Stimulated activated CD8-positive, alpha-beta memory T cell treated with anti-CD3 and anti-CD28 coated beads, Interleukin-4, amount 100 ng/mL, for 1 hour (primary cell): ENCODE measurements at places on chromosomes 7 and 10.
A peak's percentile ranks its signal among the peaks of the same experiment; 100 is the strongest.

- no peak for DNase-seq
These were observed 17.9 kb upstream of the CLEC2L start for GRCh38 chr7:139505563-139505962.

DNA sequence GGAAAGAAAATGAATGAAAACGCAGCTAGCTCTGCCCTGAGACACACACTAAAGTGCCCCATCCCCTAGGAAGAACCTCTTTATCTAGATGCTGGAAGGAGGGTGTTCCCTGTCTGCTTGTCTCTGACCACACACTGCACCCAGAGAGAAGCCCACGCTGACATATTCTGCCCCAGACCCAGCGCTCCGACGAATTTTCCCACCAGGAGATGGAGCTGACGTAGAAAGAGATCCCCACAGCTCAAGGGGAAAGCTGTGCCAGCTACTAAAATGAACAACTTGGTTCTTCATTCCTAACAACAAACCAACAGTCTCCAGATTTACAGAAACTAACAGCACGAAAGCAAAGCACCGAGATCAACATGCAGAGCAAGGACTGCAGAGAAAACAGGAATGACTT, 73.3 kb downstream of the KIAA1549 start:
- no peak for DNase-seq

GRCh38 chr7:75696263-75697037, 42.3 kb downstream of the HIP1 start:
- no peak for DNase-seq

GRCh38 chr10:31070691-31071090, 39.0 kb upstream of the ZNF438 start:
- DNase-seq, result no peak

GRCh38 chr7:151243045-151243349, 5.5 kb downstream of the SMARCD3 start:
- no peak for DNase-seq

- no peak for DNase-seq
These were observed 7.1 kb downstream of the NKX2-3 start for GRCh38 chr10:99539820-99540219.

DNA sequence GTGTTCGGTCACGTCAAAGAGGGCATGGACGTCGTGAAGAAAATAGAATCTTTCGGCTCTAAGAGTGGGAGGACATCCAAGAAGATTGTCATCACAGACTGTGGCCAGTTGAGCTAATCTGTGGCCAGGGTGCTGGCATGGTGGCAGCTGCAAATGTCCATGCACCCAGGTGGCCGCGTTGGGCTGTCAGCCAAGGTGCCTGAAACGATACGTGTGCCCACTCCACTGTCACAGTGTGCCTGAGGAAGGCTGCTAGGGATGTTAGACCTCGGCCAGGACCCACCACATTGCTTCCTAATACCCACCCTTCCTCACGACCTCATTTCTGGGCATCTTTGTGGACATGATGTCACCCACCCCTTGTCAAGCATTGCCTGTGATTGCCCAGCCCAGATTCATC, 6.5 kb downstream of the PPIF start:
- no peak for DNase-seq

DNA sequence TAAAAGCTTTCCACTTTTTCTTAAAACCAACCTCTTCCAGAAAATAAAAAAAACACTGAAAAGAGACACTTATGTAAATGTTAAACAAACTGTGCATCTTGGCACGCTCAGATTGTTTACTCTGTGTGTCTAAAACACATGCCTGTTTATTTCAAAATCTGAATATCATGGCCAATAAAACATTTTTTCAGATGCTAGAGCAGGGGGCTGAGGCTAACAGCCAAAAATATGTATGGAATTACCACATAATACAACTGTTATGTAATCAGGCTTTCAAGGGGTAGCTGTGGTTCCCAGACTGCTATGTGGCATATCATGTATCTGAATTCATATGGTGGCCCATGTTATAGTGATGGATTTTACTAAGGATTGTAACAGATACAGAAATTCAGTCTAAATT, 130.4 kb downstream of the HIBADH start:
- no peak for DNase-seq

- DNase-seq, result no peak
These were observed 61.0 kb downstream of the CREB3L2 start for GRCh38 chr7:137940656-137941518.

- DNase-seq, result no peak
These were observed 157.1 kb downstream of the GATA3 start for GRCh38 chr10:8211631-8212030.

- DNase-seq, result no peak
These were observed at the start of gene KCND2 for GRCh38 chr7:120272701-120273475. KCND2 (plus strand) TSS chr7:120273175.

DNA sequence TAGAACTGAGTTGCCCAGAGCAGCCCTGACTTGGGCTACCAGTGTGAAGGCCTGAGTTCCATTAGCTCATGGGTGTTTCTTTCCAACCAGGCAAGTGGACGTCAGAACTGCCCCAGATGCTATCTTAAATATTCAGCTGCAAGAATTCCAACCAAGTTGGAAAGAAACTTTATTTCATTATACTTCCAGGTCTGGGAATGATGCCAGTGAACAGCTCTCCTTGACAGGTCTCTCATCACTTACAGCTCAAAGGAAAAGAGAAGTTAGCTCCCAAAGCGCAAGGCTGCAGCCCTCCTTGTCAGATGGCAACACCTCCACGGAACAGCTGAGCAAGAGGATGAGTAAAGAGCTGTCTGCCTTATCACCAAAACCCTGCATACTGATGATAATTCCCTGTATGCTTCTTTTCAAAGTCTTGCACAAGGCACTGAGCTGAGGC, 255.5 kb upstream of the AOAH start:
- no peak for DNase-seq

GRCh38 chr10:92689663-92690210, at the start of gene HHEX:
HHEX (plus strand) TSS chr10:92689955; CDS start chr10:92689987, 32 bp downstream.
- DNase-seq, result no peak

- DNase-seq, result no peak
These were observed 110.3 kb downstream of the TRRAP start for GRCh38 chr7:98988641-98989040.

GRCh38 chr7:42461537-42461936, 224.5 kb upstream of the GLI3 start:
- DNase-seq, result no peak

DNA sequence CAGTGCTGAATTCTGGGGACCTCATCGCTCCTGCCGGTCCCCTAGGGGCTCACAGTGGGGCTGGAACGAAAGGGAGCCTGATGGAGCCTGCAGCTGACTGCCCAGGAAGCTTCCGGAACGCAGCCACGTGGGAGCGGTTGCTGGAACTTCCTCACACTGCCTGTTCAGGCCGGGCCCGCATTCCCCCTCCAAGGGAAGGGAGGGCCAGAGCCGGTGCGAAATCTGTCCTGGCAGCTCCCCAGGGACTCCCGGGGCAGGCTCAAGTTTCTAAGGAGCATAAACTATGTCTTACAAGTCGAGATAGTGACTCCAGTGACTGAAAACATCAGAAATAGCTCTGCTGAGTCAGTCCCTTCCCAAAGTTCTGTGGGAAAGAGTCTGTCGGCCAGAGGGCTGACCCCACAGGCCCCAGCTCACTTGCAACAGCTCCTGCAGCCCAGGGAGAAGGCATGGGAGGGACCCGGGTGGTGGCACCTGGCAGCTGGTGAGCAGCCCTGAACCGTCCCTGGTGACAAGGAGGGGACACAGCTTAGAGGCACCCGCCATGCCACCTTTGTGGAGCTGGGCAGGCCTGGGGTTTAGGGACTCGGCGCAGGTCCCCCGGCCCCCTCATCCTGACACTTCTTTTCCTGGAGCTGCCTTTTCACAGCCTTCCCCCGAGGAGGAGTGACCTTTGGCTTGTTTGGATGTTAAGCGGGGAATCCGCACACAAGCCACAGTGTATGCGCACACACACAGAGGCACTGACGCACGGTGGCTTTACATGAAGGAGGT, 47.6 kb downstream of the PDGFA start:
- no peak for DNase-seq

DNA sequence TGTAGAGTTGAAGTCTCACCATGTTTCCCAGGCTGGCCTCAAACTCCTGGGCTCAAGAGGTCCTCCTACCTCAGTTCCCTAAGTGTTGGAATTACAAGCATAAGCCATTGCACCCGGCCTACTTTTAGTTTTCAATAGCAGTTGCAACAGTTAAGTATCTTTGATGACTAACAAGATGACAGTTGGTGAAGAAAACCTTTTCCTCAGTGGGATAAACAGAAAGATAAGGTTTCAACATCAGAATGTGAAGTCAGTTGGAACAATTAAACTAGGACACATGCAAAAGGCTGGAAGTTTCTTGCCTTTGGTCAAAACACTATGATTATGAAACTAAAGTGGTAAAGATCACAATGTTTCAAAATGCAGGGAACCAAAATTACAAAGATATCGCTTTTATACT, 169.2 kb downstream of the ZNF438 start:
- DNase-seq, result no peak

DNA sequence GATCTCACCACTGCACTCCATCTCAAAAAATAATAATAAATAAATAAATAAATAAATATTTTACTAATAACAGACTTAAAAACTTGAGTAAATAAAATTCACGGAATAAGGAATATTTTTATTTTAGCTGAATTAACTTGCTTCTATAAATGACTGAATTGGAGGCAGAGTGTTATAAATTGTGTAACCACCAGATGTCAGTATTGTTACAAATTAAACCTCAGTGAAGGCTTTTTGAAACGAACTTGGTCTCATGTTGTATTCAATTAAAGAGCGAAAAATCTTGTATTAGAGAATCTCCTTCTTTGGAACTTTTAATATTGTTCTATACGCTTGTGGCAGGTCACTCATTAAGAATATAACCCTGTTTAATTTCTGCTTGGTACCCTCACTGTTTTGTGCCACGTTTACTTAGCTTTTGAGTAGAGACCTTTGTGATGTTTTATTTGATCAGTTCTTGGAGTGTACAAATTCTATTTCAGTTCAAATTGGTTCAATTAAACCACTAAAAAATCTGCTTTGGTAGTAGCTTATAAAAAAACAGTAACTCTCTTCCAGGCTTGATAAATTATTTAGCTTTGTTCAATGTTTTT, 45.6 kb upstream of the SCIN start:
- DNase-seq, result no peak

GRCh38 chr7:3880228-3880987, 579.4 kb downstream of the SDK1 start:
- DNase-seq, result no peak

- no peak for DNase-seq
These were observed 445.3 kb upstream of the MGMT start for GRCh38 chr10:129021594-129022304.

- peak; percentile 17 for DNase-seq
These were observed 593 bp downstream of the CDK13 start for GRCh38 chr7:39950473-39951225.

- DNase-seq, result no peak
These were observed 148.7 kb upstream of the PPP2R2D start for GRCh38 chr10:131751827-131752775.

DNA sequence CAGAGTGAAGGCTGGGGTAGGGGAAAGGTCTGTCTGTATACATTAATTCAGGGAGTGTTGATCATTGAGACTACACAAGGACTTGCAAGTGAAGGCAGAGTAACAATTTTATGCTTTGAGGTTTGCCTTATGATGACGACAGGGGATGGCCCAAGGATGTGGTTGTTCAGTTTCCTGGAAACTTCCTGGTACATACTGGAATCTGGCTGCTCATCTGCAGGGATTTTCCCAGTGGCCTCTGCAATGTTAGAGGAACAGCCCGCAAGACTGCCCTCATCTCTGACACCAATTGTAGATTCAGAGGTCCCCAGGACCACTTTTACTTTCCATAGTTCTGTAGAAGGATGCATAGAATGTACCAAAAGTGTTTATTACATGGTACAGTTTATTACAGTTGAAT, 189.6 kb downstream of the TMEM178B start:
- no peak for DNase-seq

DNA sequence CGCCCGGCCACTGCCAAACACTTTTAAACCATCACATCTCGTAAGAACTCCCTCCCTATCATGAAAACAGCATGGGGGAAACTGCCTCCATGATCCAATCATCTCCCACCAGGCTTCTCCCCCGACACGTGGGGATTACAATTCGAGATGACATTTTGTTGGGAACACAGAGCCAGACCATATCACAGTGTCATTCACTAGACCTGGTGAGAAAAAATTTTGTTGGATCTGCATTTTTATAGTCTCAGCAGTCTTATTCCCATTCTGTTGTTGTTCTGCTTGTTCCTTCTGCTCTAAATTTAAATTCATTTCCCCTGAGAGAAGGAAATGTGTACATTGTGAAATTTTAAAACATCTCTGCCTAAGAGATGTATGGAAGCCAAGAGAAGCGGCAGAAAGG, 4.8 kb upstream of the MKLN1 start:
- DNase-seq, result no peak

DNA sequence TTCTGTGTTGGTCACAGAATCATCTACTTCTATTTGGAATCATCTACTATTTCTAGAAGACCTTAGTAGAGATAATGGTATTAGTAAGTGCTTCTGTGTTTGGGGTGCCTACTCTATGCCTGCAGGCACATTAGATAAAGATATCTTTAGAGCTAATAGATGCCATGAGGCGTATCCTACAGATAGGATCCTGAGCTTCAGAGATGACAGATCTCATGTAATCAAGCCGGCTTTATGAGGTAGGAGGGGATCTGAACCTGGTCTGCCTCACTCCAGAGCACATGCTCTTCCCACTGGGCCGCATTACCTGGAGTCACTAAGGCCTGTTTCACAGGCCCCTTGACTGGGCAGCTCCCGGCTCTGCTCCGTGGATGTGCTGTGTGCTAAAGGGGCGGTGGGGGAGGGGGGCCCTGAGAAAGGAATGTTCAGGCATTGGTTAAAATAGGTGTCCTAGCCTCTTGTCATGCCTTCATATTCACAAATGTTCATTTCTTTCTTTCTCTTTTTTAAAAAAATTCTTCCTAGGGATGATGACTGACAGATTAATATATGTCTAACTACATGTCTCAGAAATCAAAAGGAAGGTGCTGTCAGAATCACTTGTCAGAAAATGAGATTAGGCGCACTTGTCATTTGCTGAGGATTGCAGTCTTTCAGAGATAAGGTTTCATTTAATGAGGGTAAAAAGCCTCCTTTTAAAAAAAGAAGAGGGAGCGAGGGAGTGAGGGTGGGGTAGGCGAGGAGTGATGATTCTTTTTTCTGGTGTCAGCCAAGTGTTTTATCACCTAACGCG, 458.0 kb upstream of the GALNT17 start:
- no peak for DNase-seq

- DNase-seq, result no peak
These were observed 6.8 kb downstream of the FFAR4 start for GRCh38 chr10:93573051-93573909.

- no peak for DNase-seq
These were observed 28.3 kb downstream of the ZFAND2A start for GRCh38 chr7:1131471-1132265.

- no peak for DNase-seq
These were observed 50.3 kb downstream of the PALD1 start for GRCh38 chr10:70528741-70529362.
